Inflammatory macrophage treated with lipopolysaccharide for 1 hour (primary cell): ENCODE measurements at places on chromosomes 16 and 17.
A peak's percentile ranks its signal among the peaks of the same experiment; 100 is the strongest.

DNA sequence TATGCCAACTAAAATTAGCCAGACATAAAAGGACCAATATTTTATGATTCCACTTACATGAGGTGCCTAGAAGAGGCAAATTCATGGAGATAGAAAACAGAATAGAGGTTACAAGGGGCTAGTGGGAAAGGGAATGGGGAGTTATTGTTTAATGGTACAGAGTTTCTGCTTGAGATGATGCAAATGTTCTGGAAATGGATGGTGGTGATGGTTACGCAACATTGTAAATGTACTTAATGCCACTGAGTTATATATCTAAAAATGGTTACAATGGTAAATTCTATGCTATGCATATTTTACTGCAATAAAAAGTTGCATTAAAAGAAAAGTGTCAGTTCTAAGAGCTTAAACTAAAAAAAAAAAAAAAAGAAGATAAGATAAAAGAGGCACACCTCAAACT lies 17.9 kb downstream of the MT1X start:
- no peak for DNase-seq

DNA sequence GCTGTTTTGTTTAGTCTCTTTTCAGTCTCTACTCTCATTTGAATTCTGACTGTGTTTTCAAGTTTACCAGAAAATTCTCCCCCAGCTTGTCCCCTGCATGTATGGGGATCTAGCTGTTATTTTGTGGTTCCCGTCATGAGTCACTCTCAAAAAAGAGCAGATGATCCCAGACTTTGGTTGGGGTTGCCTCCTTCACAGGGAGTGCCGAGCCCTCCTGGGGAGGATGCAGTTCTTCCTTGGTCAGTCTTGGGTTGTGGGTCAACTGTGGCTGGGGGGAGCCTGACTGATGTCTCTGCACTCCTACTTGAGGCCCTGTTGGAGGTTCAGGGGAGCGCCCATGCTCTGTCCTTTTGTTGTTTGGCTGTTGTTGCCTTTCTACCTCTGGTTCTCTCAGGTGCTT lies 37.7 kb downstream of the EPN2 start:
- DNase-seq, result no peak

- DNase-seq, result peak; percentile 25
Measured at GRCh38 chr17:6913608-6914443, 82.0 kb upstream of the ALOX12 start.

DNA sequence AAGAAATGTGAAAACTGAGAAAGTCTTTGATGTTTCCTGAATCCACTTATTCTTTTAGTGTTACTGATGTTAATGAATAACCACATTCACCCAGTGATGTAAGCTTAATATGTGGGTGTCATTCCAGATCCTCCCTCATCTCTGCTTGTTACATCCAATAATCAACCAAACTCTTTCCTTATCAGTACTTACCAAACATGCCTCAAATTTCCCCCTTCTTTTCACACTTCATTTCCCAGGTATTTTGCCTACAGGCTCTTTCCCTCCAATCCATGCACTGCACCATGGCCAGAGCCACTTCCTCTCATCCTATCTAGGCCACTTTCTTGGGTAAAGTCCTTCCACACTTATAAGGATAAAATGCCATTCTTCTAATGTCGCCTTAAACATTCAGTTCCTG lies 451.5 kb downstream of the NPIPA7 start:
- DNase-seq, result no peak

GRCh38 chr17:49887744-49888360 lies 40.0 kb upstream of the TAC4 start:
- no peak for DNase-seq

DNA sequence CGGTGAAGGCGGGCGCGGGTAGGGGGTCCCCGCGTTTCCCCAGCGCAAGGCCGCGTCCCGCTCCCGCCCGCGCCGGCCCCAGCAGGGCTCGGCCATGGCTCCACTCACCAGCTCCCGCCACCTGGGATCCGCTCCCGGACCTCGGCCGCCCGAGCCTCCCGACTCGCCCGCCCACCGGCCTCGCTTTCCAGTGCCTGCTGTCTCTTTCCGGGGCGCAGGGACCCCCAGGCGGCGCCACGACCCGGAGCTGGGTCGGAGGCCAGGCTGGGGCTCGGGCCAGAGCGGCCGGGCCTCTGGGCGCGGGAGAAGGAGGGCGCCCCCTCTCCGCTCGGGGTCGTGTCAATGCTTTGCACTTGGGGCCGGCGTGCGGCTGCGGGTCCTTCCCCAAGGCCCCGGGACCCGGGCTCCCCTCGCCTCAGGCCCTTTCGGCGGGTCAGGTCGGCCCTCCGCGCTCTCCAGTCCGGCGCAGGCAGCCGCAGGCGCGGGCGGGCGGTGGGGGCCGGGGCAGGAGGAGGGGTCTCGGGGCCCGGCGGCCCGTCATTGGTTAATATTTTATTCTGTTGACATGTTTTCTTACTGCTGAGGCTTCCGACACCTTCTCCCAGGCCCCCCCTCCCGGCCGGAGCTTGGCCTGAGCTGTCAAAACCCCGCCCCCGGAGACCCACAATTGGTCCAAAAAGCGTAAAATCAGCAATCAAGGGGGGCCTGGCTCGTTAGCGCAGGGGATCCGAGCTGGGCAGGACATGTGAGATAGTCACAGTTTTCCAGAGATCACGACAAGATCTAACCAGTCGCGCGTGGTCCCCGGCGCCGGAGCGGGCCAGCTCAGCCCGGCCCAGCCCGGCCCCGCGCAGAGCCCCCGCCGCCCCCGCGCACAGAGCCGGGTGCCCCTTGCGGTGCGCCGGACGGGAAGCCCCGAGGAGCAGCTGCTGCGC lies at the start of gene TBX2:
Gene TBX2, plus strand, starts transcription at position 713 of the 935 bp plus-strand sequence. CDS start 334 bp downstream, outside the sequence.
- no peak for DNase-seq

GRCh38 chr16:11857161-11857560 lies 5.8 kb upstream of the RSL1D1 start:
- no peak for DNase-seq

- DNase-seq, result no peak
Measured at GRCh38 chr16:49596068-49596467, 222.5 kb downstream of the C16orf78 start.

- DNase-seq, result peak; percentile 2
Measured at GRCh38 chr17:19003543-19004420, 782 bp downstream of the FAM83G start.

DNA sequence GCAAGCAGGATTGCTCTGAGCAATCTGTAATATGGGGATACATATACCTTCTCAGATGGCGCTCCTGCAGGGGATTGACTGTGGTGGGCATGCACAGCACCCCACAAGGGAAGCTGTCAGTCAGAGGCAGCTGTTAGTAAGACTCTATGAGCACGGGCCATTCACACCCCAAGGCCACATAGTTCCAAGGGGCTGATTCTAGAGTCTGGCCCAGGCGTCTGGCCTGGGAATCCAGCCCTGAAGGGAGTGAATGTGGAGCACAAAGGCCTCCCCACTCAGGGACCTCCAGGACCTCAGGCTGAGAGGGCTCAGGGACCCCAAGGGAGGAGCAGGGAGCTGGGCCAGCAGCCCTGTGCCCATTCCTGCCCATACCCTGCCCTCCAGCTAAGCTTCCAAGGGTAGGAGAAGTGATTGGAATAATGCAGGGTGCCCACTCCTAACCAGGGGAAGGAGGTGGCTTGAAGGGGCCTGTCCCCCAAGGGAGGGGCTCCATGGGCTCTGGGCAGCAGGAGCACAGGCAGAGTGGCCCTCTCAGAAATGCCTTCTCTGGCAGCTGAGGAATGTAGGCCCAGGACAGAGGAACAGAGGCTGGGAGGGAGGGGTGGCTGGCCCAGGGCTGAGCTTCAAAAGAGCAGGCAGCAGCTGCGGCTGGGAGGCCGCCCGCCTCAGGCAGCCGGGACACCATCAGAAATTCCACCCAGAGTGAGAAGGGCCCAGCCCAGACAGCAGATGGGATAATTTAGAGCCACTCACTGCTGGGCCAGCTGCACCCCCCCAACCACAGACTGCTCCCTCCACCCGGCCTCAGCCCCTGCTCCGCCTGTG lies 48.9 kb upstream of the MRPS23 start:
- DNase-seq, result no peak

- no peak for DNase-seq
Measured at GRCh38 chr16:70804734-70805169, 3.8 kb upstream of the VAC14 start.
